Hippocampal formation (tissue), 2 donors: ENCODE measurements at places on chromosomes 13 and 19.

- no peak for DNase-seq
Observed at GRCh38 chr13:70889163-70889562, 780.9 kb upstream of the KLHL1 start.

DNA sequence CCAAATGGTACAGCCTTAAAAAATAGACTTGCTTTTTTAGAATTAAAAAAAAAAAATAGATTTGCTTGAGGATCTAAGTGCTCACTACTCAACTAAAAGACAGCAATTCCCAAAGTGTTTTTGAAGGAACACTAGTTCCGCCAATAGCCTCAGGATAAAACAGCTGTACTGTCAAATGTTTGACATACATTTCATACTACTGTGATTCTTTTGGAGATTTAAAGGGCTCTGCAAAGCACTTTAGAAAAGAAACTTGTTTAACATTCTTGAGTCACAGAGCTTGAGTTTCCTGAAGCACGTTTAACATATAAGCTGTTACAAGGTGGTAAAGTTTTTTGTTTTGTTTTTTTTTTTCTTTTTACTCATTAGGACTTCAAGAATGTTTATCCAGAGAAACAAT is 23.1 kb upstream of the KLF5 start:
- no peak for DNase-seq

GRCh38 chr13:93872376-93872775 is 607.1 kb downstream of the DCT start:
- DNase-seq: no peak

GRCh38 chr19:53057904-53058580 is 13.5 kb downstream of the ERVV-2 start:
- no peak for DNase-seq

DNA sequence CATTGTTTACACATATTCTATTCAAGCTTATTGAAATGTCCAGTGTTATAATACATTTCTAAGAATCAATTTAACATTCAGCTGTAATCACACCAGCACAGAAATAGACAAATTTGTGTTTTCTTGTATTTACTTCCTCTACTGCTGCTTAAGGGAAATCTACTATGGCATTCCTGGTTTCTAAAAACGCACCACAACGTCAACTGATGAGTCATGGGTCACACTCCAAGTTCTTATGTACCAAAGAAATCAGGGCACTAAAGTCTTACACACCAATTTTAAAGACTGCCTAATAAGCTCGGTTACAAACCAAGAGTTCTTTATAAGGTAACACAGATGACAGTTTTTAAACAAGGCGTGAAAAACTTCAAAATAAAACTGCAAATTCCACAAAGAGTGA is 13.2 kb downstream of the LNX2 start:
- DNase-seq: no peak

- DNase-seq: no peak
Observed at GRCh38 chr19:17450264-17451075, 2.0 kb upstream of the TMEM221 start.

DNA sequence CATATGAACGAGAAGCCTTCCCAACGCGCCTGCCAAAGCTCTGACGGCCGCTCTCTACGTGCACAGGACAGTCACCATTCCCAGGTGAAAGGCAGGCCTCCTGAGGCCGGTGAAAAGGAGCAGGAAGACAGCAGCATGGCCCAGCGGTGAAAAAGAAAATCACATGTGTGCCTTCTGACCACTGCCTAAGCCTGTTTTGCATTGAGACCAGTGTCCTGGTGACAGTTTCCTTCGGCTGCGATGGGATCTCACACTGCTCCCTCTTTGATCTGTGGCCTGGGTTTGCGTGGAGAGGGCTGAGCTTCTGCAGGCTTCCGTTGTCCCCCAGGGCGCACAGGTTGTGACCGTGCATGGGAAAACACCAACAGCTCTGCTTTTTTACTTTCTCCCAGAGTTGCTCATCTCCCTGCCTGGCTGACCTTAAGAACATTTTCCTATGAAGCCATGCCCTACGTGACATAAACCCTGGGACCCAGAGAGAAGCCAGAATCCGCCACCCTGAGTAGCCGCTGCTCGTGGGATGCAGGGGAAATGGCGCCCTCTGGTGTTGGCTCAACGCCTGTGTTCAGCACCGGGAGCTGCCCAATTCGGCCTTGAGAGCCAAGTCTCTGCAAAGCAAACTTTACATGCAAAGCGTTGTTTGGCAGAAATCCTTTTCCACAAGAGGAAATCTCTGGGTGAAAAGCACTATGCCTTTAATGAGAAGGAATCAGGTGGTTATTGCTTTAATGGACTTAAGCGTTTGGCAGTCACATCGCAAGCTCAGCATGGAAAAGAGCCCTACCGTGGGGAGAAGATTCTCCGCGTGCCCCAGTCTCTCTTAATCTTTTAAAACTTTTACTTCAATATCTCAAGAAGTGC is 112.2 kb upstream of the GPR12 start:
- DNase-seq: peak; percentile 58

- no peak for DNase-seq
Observed at GRCh38 chr13:86462011-86462410, 662.8 kb upstream of the SLITRK6 start.

DNA sequence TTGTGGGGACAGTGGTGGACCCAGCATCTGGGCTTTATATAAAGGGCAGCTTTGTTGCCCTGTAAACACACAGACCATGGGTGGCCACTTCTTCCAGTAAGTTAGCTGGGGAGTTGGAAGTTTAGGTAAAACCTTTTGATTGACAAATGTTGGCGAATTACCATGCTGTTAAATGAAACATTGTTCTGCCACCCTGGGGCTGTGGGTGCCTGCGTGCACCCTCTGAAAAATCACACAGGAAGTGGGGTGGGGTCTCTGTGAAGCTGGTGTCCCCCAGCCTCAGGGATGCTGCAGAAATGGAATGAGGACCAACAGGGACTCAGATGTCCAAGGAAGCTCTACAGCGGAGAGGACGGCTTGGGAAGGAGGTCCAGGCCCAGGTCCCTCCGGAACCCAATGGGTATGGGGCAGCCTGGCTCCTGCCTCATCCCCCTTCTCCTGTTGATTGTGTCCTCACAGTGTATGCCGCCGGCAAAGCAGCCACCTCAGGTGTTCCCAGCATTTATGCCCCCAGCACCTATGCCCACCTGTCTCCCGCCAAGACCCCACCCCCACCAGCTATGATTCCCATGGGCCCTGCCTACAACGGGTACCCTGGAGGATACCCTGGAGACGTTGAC is 2.8 kb upstream of the USF2 start:
- no peak for DNase-seq

GRCh38 chr13:73335210-73335609 is 276.4 kb downstream of the KLF5 start:
- DNase-seq: no peak

DNA sequence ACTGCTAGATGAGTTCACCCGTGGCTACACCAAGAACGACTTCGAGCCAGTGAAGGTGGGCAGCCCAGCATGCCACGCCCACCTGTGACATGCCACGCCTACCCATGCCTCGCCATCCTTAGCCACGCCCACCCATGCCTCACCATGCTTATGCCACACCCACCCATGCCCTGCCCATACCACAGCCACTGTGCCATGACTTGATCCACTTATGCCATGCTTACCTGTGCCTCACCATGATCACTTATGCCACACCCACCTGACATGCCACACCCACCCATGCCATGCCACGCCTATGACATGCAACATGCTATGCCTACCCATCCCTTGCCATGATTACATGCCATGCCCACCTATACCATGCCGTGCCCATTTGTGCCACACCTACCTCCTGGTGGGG is 12.9 kb upstream of the USE1 start:
- no peak for DNase-seq

- DNase-seq: no peak
Observed at GRCh38 chr13:112240076-112240475, 136.1 kb upstream of the SPACA7 start.

GRCh38 chr19:35311901-35312665 is 16.9 kb upstream of the CD22 start:
- DNase-seq: no peak

DNA sequence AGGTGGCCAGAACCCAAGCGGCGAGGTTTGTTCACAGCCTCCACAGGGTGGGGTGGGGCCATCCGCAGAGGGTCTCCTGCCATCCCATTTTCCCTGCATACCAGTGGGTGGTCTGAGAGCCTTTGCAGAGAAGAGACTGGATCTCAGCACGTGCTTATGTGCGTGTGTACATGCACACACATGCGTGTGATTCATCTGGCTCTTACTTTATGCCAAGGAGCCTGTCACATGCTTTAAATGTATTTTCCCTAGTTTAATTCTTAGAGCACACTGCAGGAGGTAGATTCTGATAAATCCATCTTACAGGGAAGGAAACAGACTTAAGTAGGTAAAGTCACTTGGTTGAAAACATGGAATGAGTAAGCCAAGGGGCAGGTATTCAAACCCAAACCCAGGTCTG is 47.1 kb downstream of the CAPN12 start:
- DNase-seq: no peak

DNA sequence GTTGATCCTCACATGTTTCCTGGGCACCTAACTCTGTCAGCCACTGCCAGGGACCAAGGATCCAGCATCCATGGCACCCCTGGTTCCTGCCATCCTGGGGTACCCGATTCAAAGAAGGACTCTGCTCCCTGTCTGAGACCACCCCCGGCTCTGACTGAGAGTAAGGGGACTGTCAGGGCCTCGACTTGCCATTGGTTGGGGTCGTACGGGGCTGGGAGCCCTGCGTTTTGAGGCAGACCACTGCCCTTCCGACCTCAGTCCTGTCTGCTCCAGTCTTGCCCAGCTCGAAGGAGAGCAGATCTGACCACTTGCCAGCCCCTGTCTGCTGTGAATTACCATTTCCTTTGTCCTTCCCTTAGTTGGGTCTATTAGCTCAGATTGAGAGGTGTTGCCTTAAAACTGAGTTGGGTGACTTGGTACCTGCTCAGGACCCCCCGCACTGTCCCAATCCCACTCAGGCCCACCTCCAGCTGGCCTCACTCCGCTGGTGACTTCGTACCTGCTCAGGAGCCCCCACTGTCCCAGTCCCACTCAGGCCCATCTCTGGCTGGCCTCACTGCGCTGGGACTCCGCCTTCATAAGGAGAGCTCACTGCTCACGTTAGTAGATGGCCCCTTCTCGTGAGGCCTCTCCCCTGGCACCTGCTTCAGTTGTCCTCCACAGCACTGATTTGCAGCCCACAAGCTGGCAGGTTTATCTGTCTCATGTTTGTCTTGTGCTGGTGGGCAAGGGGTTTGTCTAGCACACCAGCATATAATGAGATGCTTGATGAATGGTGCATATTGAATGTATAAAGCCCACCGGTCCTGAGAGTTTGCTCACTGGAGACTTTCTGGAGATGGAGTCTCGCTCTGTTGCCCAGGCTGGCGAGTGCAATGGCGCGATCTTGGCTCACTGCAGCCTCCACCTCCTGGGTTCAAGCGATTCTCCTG is 3.9 kb downstream of the RPL28 start:
- no peak for DNase-seq

GRCh38 chr13:41561170-41561569 is 103.8 kb downstream of the RGCC start:
- DNase-seq: no peak

DNA sequence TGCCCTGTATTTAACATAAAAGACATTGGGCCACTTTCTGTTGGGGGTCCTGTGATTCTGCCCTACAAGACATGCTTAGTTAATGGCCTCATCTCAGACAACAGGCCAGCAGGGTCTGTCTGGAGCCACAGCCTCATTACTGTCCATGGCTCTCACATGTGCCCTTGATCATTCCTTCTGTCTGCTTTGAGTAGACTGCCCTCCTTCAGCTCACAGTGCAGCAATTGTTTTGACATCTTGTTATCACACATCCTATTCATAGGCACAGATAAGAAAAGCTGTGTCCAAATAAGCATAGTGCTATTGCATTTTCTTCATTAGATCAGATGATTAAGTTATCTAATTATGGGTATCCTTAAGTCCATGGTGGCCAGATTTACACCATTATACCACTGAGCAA is 127.9 kb downstream of the KCTD12 start:
- DNase-seq: no peak

GRCh38 chr19:40768869-40769268 is 6.5 kb upstream of the MIA start:
- DNase-seq: no peak

GRCh38 chr13:110454956-110455355 is 106.6 kb downstream of the RAB20 start:
- no peak for DNase-seq

DNA sequence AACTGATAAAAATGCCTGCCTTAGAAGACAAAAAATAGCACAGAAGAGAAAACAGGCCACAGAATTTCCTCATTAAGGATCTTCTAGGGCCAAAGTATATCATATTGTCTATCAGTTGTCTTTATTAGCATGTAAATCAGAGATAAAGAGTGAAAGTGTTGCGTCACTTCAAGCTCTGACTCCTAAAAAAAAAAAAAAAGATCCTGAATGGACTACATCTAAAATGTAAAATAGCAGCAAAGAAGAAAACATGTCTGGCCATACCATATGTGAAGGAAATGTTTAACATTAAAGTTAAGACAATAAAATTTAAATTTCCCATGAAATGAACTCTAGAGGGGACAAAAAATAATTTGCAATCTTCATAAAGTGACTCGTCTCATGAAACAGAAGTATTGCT is 237.4 kb downstream of the PCDH9 start:
- no peak for DNase-seq

GRCh38 chr13:110929104-110929777 is 14.4 kb upstream of the ANKRD10 start:
- DNase-seq: no peak

DNA sequence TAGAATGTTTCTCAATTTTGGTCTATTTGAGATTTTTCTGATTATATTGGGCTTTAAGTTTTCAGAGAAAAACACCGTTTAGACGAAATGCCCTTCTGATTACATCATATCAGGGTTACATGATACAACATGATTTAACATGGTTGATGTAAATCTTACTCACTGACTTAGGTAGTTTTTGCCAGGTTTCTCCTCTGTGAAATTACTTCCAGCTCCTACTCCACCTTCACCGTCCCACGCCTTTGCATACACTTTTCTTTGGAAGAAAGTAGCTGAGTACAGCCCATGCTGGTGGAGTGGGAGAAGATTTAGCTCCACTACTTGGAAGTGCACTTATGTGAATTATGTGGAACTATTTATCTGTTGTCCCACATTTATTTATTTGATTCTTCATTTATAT is 433.2 kb upstream of the KLHL1 start:
- DNase-seq: no peak

DNA sequence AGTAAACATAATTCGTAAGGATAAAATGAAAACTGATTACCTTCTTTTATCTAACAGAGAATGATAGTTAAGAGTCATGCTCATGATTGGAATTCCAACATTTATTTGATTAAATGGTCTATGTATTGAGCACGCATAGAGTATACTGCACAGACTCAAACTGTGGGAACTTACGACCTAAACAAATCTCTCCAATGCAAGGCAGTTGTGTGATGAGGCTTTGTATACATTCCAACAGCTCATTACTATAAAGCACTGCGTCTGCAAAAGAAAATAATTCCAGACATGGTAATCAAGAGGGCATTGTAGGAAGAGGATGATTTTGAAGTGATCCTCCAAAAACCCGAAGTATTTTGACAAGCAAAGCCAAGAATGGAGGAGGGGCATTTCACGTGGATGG is 169.5 kb downstream of the NUFIP1 start:
- DNase-seq: no peak

- DNase-seq: no peak
Observed at GRCh38 chr19:46225558-46226004, 4.0 kb upstream of the IGFL1 start.
